ENCODE measurements at places on chromosomes 5 and 9.

- H3K27me3 ChIP-seq = no peaks in the 10 kb centered on the region
- H3K4me3 ChIP-seq = no peak overlapping the region
- no peak for DNase-seq
- H3K36me3 ChIP-seq = no peaks in the 10 kb centered on the region
- no peaks in the 10 kb centered on the region for H3K4me1 ChIP-seq
These were observed 113.3 kb downstream of the CRB2 start for GRCh38 chr9:123469282-123469681.

DNA sequence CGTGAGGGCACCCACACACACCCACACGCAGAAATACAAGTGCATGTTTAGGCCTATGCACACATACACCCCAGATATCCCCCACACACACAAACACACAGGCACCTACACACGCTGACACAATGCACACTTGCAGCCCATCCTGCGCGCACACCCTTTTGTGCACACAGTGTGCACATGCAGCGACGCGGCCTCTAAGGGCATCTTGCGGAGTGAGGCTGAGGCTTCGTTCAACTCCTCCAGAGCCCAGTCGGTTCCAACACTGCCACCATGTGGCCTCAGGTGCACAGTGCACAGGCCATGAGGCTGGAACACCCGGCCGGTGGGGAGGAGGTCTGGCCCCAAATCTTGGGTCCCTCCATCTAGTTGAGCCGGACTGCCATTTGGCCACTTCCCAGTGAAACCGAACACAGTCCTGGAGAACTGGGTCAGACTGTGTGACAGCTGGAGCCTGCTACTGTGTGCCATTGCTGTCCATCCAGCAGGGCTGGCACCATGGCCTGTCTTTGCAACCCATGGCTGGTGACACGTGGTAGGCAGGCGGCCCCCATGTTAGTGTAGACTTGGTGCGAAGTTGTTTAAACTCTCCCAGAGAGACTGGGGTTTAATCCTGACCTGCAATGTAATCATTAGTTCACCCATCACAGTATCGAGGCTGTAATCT, 97.7 kb upstream of the MVB12B start:
- no peaks in the 10 kb centered on the region for H3K36me3 ChIP-seq
- H3K27me3 ChIP-seq = peaks cover 52% of the 10 kb centered on the region
- H3K4me3 ChIP-seq = no peak overlapping the region

DNA sequence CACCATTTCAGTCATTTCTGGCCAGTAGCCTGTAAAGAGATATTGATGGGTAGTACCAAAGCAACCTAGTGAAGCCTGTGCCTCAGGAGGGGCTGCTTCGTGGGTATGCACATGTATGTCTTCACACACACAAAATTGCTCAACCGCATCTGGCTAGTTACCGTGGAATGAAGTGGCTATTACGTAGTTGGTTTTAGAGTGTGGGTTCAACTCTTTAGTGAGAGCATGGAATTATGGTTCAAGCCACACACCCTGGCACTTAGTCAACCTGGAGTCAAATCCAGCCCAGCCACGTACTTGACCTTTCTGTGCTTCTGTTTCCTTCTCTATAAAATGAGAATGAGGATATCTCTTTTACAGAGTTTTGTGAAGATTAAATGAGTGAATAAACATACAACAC, 174.9 kb downstream of the TTC39B start:
- no peaks in the 10 kb centered on the region for H3K36me3 ChIP-seq
- peaks cover under 1% of the 10 kb centered on the region for H3K27me3 ChIP-seq
- no peak overlapping the region for H3K27ac ChIP-seq
- H3K4me3 ChIP-seq = no peak overlapping the region
- DNase-seq = no peak

DNA sequence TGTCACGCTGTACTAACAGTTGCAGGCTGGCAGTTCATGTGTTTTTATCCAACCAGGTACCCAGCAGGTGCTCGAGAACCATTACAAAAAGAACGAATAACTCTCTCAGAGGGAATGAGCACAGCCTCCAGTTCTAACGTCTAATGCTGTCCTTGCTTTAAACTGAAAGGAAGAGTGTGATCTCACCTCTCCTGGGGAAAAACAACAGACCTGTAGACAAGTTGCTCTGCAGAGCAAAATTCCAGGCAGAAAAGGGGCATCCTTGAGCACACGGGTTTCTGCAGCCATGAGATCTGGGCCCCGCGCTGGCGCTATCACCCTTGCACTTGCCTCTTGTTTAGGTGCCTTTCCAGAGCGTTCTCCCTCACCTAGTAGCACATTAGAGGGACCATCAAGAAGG, 92.5 kb upstream of the DNAH5 start:
- no peak overlapping the region for H3K4me3 ChIP-seq
- no peaks in the 10 kb centered on the region for H3K36me3 ChIP-seq
- no peak overlapping the region for H3K27ac ChIP-seq
- H3K4me1 ChIP-seq = no peaks in the 10 kb centered on the region

DNA sequence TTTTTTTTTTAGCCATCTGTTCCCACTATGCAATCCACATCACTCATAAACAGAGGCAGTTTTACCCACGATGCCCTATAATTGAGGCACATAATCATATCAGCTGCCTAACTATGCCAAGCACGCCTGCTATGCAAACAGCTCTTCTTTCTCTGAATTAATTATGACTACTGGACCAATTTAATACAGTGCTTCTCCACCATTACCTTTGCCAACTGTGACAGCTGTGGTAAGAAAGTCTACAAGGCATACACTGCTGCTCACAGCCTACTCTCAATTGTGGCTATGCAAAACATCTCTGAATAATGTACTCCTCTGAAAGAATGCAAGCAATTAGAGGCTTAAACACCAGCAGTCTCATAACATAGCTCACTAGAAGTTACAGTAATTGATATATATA, 97.1 kb downstream of the DTWD2 start:
- H3K4me3 ChIP-seq = no peak overlapping the region
- no peaks in the 10 kb centered on the region for H3K27me3 ChIP-seq
- no peaks in the 10 kb centered on the region for H3K36me3 ChIP-seq
- H3K4me1 ChIP-seq = no peaks in the 10 kb centered on the region
- H3K27ac ChIP-seq = no peak overlapping the region
- no peak for DNase-seq

- no peak for DNase-seq
- no peak overlapping the region for H3K4me3 ChIP-seq
- H3K4me1 ChIP-seq = peaks cover 21% of the 10 kb centered on the region
- H3K27ac ChIP-seq = no peak overlapping the region
- no peaks in the 10 kb centered on the region for H3K27me3 ChIP-seq
- peaks cover 15% of the 10 kb centered on the region for H3K36me3 ChIP-seq
These were observed 5.4 kb downstream of the RAD17 start for GRCh38 chr5:69374911-69375446.

GRCh38 chr5:9601055-9601739, 29.0 kb downstream of the TAS2R1 start:
- no peak overlapping the region for H3K4me3 ChIP-seq
- peaks cover 5% of the 10 kb centered on the region for H3K27me3 ChIP-seq
- DNase-seq = no peak
- H3K36me3 ChIP-seq = no peaks in the 10 kb centered on the region
- H3K27ac ChIP-seq = no peak overlapping the region

DNA sequence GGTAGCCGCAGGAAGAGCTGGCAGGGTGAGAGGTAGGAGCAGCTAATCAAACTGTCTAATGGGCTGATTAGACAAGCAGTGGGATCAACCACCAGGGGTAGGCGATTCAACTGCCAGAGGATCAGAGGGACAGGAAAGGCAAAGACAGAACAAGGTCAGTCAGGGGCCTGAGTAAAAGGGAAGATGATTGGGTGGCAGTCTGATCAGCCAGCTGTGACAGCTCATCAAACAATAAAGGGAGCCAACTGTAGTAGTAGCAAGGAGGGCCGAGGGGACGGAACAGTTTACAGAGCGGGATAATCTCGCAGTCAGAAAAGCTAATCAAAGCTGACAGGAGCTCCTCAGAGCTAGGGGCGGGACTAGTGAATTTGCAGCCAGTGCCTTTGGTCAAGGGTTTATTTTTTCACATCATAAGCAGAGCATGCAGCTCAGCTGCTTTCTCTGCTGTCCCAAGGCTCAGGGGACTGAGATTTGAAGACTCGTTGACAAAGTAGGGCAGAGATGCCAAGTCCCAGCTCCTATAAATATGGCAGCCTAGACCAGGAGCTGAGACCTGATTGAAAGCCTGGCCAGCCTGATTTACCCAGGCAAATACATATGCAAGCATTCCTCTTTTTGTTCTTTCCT, 418.2 kb downstream of the GABRG2 start:
- no peak overlapping the region for H3K27ac ChIP-seq
- no peak overlapping the region for H3K4me3 ChIP-seq
- H3K4me1 ChIP-seq = no peaks in the 10 kb centered on the region
- no peak for DNase-seq

All from activated naive CD4-positive, alpha-beta T cell treated with anti-CD3 and anti-CD28 coated beads, Interleukin-2, amount 10 ng/mL, durations not matched to agents 7 days and 5 days (primary cell).